Neural progenitor cell (in vitro differentiated cells): ENCODE measurements at places on chromosomes 6 and 20.

DNA sequence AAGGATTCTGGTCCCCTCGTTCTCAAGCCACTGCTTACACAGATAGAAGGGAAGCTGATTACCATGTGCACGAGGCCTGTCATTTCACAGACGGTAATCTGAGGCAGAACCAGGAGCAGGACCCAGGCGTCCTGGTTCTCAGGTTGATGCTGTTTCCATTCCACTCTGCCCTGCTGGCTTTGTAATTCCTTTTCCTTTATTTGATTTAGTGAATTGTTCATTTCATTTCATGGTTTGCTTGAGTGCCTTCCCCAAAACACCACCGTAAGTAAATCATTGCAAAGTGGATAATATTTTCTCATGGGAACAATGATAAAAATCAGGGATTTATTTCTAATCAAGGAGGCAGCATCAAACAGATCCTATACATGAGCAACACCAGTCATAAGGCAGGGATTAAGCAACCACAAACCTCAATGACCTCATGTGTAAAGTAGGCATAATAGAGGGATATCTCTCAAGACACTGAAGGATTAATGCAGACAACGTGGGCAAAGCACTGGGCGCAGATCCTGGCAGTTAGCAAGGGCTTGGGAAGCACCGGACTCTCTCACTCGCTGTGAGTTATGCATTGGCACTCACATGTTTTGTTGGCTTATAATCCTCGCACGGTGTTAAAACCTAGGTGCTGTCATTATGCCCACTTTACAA is 229.5 kb upstream of the FOXQ1 start:
- DNase-seq: no peak

DNA sequence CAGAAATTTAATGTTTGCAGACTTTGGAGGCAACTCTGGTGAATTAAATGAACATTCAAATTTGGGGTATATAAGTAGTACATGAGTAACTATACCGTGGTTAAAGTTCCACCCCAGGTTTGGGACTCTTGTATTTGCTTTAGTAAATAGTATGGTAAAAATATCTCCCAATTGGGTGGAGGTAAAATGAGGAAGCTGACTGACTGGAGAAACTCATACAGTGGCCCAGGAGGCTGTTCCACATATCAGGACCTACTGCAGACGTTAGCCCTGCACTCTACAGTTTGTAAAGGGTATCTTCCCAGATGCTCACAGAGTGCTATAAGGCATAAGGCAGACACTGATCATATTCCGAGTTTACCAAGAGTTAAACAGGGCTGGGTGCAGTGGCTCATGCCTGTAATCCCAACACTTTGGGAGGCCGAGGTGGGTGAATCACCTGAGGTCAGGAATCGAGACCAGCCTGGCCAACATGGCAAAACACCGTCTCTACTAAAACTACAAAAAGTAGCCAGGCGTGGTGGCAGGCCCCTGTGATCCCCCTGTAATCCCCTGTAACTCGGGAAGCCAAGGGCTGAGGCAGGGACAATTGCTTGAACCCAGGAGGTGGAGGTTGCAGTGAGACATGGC is 53.7 kb downstream of the CPXM1 start:
- no peak for DNase-seq

- no peak for DNase-seq
Observed at GRCh38 chr6:158322724-158323560, 10.7 kb downstream of the TULP4 start.

- DNase-seq: no peak
Observed at GRCh38 chr6:119587537-119587936, 238.0 kb upstream of the MAN1A1 start.

- no peak for DNase-seq
Observed at GRCh38 chr6:41288030-41288753, 1.7 kb upstream of the TREM1 start.

- no peak for DNase-seq
Observed at GRCh38 chr20:10578607-10579006, 95.2 kb downstream of the JAG1 start.

DNA sequence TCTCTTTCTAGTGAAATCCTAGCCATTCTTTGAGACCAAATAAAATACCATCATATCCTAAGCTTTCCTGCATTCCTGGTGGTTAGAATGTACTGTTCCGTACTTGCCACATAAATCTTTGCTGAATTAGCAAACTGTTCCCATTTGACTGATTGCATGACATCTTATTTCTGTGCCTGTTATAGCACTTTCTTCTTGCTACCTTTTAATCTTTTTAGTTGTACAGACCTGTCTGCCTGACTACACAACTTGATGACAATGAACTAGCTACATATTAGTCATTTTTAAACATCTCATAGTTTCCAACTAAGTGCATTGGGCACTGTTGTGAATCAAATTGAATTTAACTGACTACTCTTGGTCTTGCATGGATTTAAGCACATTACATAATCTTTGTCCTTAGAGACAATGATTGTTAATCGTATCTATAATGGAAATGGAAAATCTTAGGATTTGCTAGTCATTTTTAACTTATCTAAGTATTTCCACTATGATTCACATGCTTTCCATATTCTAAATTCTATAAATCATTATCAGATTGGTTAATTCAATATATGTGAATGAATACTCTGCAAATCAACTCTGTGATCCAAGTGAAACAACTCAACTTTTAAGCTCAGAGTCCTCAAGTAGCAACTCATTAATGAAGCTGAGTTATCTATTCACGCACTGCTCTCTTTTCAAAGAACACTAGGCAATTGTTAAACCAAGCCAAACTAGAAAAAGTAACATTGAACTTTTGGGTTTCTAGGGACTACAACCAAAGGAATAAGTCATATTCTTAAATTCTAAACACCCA is 109.0 kb downstream of the TNFRSF21 start:
- DNase-seq: no peak

GRCh38 chr6:154371281-154371680 is 14.7 kb upstream of the IPCEF1 start:
- DNase-seq: no peak

DNA sequence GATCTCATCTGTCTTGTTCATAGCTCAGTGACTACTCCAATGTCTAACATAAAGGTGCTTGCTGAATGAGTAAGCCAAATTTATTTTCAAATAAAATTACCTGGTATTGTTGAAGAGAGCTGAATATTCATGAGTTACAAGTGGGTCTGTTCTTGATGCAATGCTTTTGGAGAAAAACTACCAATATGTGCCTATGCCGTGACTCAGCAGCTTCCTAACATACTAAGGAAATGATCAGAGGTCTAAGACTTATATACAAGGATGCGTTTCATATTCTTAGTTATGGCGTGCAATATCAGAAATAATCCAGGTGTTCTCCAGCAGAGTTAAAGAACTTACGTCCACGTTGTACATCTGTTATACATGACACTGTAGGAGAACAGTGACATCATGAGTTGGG is 5.1 kb downstream of the FAM120B start:
- DNase-seq: no peak

DNA sequence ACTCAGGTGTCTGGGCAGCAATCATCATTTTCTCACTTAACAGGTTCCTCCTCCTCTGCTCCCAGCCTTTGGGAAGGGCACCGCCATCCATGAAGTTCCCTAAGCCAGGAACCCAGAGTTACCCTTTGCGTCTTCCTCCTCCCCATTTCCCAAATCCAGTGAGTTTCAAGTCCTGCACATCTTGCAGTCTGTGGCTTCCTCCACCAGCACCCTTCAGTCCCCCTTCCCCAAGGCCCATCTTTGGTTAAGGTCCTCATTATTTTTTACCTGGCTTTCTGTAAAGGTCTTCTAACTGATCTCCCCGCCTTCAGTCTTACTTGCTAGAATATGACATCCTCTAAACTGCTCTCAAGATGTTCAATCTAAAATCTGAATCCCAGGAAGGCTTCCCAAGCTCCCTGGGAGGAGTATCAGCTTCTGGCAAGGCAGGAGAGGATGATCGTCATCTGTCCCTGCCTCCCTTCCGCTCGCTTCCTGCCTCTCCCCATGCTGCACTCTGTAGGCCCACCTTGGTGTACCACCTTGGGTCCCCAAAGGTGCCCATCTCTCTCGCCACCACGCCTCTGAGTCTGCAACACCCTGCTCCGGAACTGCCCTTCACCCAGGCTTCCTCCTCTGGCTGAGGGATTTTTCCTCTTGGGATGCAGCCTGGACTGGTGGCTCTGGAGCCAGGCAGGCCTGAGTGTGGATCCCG is 11.4 kb upstream of the DUSP22 start:
- no peak for DNase-seq

DNA sequence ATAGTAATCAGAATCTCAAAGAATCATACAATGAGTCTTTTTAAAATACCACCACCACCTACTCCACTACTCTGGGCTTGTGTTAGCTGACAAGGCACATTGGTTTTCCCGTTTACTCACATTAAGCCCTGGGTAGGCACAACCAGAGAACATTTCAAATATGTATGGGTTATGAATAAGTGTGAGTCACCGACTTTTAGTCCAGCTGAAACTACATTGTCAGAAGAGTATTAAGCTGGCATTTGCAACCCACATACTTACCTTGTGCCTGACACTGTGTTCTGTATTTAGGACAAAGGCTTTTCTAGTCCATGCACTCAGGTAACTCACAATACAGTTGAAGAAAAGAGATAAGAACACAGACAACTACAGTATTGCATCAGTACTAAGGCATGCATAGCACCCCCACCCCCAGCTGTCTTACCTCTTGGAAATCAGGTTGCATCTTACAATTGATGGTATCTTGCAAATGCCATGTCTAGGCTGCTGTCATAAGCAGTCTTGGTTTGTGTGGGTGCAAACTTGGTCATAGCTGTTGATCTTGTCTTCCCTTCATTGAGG is 40.3 kb upstream of the AHI1 start:
- no peak for DNase-seq
